ENCODE measurements at places on chromosomes 1 and 21.

DNA sequence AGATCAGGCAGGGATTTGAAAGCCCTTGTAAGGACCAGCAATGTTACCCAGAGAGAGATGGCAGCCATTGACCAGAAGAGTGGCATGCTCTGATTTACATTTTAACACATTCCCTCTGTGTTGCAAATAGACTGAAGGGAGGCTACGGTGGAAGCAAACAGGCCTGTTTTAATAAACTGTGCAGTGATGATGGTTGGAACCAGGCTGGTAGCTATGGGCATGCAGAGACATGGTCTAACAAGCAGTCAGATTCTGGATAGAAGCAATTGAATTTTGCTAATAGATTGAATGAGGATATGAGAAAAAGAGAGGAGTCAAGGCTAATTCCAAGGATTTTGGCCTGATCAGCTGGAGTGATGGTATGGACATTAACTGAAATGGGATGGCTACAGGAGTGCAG lies 32.3 kb upstream of the ZNF648 start:
- no peak for DNase-seq

DNA sequence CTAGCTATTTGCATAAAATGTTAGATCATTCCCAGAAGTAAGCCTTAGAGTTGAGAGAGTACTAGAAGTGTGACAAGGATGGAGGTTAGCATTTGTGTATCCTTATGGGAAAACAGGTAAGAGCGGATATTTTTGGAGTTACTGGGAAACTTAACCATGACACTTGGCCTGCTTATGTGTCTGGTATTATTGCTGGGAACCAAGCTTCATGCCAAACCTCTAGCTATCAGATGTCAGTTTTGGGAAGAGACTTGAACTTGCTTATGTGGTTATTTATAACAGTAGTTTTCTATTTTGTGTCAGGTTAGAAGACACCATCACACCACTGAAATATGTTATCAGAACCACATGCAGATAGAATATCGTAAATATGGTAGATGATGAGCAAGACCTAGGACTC lies 230.3 kb upstream of the SGIP1 start:
- no peak for DNase-seq

DNA sequence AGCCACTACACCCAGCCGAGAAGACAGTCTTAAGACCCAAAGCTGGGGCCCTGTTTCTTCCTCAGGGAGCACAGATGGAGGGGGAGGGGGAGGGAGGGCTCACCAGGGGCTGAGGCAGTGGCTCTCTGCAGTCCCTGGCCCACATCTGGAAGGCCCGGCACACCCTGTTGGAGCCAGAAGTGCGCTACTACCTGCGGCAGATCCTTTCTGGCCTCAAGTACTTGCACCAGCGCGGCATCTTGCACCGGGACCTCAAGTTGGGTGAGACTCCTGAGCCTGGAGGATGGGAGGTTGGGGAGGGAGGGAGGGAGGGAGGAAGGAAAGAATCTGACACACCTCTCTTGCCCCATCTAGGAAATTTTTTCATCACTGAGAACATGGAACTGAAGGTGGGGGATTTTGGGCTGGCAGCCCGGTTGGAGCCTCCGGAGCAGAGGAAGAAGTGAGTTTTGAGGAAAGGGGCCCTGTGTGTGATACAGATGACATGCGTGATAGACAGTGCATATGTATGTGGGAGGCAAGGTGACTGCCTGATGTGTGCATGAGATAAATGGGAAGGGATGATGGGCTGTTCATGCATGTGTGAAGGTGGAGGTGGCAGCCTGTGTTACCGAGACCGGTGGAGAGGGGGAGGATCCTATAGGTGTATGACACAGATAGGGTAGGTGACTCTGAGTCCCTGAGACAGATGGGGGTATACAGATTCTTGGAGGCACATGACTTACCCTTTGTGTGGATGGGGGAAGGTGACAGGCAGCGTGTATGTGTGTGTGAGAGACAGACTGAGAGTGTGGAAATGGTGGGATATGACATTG lies 1.5 kb downstream of the PLK3 start:
- no peak for DNase-seq

DNA sequence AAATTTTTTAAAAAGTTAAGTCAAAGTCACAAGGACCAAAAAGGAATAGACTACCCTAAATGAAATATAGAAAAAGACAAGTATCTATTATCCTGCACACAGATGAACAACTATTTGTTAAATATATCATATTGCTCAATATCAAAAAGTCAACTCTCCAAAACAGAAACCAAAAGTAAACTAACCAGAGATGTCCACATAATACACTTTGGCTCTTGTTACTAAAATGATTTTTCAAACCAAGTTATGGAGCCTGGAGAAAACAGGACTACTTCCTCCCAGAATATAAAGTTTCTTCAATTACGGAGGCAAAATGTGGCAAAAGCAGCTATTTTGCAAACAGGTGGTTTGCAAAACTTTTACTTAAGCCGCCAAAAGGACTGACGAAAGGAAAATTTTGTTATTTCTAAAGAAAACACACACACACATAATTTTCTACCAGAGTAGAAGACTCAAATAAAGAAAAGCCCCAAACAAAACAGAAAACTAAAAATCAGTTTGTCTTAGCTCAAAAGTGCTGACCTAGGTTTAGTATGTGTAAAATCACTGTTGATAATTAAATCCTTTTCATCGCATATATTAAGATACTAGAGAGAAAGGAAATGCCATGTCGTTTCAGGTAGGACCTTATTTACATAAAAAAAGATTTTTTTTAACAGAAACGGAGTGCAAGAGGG lies 1.1 kb downstream of the DPYD start:
- DNase-seq: no peak

DNA sequence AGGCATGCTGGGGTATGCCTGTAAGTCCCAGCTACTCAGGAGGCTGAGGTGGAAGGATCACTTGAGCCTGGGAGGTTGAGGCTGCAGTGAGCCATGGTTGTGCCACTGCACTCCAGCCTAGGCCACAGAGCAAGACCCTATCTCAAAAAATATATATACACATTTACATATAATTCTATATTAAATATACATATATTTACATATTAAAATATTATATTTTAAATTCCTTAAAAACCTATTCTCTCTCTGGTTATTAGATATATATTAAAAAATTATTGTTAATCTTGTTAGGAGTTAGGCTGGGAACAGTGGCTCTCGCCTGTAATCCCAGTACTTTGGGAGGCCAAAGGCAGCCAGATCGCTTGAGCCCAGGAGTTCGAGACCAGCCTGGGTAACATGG lies 22.7 kb downstream of the GLMN start:
- DNase-seq: no peak

DNA sequence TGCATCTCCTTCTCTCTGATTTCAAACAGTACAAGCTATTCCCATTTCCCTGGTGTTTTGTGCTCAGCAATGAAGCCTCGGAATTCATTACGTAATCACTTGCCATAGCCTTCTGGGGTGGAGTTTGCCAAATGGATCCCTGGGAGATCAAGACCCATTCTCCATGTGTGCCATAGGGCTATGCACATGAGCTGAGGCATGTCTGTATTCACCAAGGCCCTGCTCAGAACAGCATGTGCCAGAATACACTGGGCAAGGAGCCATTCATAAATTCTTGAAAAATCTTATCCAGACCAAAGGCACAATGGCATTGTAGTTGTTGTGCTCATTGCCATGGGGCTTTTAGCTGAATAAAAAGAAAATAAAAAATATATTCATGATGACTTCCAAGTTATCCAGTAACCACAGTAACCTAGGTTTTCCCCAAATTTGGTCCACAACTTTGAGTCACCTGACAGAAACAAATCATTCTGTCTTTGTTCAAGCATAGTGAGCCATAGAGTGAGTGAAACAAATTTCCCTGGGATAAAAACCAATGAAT lies 53.0 kb downstream of the CRB1 start:
- DNase-seq: peak; percentile 12

GRCh38 chr21:15557925-15558324 lies 171.9 kb upstream of the USP25 start:
- no peak for DNase-seq

DNA sequence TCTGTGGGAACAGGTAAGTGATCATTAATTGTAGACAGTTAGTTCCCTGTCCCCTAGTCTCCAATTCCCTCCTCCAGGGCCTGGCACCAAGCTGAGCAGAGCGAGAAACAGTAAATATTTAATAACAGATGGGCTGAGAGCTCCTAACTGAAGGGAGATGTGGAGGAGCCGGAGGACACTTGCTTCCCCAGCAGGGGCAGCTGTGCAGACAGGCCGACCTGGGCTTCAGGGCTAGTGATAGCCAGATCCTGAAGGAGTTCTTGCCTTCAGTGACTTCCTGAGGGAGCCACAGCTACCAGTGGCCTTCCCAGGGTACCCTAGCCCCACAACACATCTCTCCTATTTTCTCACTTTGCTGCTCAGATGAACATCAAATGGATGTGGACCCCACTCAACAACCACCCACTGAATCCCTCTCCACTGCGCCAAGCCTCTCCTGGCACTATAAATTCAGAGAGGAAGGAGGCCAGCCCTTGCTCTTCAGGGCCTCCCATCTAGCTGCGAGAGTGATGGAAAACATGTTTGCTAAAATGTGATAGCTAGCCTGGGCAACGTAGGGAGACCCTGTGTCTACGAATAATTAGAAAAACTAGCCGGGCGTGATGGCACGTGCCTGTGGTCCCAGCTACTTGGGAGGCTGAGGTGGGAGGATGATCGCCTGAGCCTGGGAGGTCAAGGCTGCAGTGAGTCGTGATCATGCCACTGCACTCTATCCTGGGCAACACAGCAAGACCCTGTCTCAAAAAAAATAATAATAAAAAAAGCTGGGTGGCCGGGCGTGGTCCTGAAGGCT lies 26.9 kb upstream of the SYNC start:
- DNase-seq: no peak

GRCh38 chr1:109790735-109791494 lies 27.2 kb upstream of the EPS8L3 start:
- DNase-seq: no peak

All from C1 segment of cervical spinal cord (tissue), 14 donors.